ENCODE measurements at places on chromosomes 4 and X. TPM values are rescaled to one million over a fixed set of nuclear protein-coding genes. Genes with fewer than 3 reads are reported as not detected.
A peak's percentile ranks its signal among the peaks of the same experiment; 100 is the strongest.

The DCAF8L2 gene
- not detected for total RNA-seq

GRCh38 chr4:103493450-103494159 lies 226.2 kb downstream of the TACR3 start:
- no peak for DNase-seq

The HMX1 gene
- not detected for total RNA-seq

DNA sequence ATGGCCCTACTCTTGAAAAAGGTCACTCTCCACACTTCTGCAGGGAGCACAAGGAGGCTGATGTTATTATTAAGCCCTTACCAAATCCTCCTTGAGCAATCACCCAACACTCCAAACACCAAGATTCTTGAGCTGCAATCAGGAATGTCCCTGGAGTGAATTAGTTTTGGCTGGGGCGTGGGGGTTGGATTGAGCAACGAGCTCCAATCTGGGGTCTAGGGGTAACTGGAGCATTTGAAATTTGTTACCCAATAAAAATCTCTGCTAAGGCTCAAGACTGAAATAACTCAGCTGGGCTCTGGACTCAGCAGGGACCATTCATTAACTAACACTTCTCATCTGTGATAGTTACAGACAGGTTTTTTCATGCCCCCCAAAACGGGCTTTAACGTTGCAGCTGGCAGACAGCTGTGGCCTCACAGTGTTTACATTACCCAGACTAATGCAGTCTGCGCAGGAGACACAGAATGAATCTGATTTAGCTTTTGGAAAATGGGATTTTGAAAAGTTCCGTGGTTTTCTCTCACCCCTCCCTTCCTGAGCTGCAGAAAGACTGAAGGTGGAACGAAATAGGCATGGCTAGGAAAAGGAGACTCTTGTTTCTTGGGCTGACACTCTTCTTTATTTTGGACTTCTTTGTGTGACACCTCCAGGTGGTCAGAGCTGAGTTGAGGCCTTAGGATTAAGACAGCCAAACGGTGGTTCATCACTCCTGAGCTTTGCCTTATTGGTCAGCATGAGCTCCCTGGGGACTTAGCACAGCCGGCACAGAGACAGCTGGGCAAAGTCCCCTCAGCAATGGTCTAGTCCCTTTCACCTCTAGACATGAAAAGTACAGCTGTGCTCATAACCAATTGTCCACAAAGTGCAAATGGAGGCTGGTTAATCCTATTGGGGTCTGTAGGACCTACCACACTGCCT lies 26.6 kb downstream of the PLAC1 start:
- no peak for DNase-seq

DNA sequence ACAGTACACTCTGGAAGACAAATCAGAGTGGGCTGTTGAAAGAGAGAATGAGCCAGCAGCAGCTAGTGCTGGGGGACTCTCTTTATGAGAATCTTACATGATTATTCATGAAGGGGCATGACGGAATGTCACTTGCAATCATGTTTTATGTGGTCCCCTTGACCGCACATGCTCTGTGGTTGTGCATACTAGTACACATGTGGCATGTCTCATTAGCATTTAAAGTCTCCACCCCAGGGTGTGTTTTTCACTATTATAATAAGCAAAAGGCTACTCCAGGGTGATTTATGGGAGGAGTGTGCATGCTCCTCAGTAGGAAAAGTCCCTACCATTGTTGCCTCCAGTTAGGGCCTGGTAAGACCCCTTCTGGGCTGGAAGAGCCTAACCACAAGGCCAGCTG lies 30.7 kb upstream of the MAGEA11 start:
- DNase-seq: no peak

The CT47B1 gene
- total RNA-seq: not detected

The NKX6-1 gene
- total RNA-seq: not detected

The GUCY1B1 gene
- total RNA-seq: 30.7 TPM

DNA sequence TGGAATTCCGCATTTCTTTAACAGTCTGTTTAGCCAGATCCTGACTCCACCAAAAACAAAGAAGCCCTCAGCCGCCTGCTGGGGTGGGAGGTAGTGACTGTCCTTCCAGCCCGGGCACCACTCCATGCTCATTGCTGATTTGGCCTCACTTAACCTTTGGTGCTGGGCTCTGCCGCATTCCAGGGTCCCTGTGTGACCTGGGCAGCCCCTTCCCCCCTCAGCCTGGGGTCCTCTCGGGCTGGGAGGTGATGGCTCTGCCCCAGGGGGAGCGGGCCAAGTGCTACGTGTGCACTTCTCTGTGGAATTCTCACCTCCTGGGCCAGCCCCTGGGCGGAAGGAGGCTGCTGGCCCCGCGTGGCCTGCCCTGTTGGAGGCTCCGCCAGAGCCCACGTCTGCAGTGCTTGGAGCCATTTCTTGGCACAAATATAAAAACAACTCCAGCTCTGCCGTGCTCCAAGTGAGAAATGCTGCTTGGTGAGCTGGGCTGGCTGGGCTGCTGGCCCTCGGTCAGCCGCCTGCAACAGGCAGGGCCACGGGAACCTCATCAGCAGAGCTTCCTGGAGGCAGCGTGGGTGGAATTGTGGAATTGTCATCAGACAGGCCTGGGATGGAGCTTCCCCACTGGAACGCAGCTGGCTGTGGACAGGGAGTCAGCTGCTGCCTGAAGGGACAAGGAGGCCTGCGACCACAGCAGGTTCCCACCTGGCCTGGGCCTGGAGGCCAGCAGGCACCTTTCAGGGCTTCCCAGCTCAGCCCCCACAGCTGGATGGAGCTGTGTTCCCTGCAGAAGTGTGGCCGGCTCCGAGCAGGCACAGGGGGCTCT lies 66.0 kb downstream of the TRMT44 start:
- DNase-seq: peak; percentile 69

The DNAAF6 gene
- not detected for total RNA-seq

The ODAPH gene
- total RNA-seq: not detected

- peak; percentile 79 for DNase-seq
Observed at GRCh38 chr4:182806259-182807252, 110.6 kb downstream of the DCTD start.

The BST1 gene
- 3.8 TPM for total RNA-seq

The UGT2B10 gene
- not detected for total RNA-seq

DNA sequence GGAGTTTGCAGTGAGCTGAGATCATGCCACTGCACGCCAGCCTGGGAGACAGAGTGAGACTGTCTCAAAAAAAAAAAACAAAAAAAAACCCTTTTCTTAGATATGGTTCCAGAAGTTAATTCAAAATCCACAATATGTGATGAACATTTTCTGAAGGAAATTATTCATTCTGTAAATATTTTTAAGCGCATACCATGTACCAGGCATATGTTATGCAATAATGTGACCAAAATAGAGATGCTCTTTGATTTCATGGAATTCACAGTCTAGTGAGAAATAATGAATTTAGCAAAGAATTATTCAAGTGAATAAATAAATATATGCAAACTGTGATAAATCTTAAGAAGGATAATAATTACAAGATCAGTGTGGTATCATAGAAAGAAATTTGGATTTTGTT lies 174.7 kb downstream of the GC start:
- no peak for DNase-seq

- DNase-seq: no peak
Observed at GRCh38 chr4:55013431-55013955, 111.9 kb downstream of the KDR start.

DNA sequence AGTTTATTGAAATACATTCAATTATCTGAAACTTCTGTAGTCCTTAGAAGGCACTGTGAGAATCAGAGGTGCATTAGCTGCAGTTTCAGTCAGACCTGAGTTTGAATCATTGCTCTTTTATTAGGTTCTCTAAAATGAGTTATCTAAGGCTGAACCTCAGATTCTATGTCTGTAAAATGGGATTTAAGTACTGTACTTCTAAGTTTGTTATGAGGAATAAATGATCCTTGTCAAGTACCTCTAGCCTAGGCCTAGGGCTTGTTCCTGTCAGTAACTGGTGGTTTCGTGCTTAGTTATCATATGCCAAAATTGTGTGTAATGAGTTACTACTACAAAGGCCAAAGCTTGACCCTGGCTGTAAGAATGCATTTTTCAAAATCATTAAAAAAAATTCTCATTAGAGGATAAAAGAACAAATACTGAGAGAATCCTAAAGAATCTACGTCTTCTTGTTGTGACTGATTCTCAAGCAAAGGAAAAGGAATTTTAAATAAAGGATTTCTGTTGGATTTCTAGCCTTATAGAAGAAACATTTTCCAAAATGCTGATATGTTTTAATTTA lies 65.8 kb downstream of the SLIT2 start:
- DNase-seq: no peak

The SSX2B gene
- not detected for total RNA-seq

DNA sequence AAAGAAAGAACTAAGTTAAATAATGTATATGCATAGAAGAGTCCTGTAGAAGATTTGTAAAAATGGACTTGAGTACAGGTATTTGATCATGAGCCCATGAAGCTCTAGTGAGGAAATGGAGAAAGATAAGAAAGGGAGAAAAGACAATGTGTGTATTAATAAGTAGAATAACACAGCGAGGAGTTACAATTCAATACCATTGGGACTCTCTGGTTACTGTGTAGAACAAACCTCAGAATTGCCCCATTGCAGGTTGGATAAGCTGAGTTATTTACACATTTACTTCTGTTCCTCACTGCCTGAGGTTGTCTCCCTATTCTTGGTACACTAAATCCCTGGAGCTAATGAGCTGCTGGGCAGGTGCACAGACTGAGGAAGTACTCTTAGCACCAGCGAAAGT lies 33.3 kb downstream of the BANK1 start:
- no peak for DNase-seq

GRCh38 chrX:121598356-121598755 lies 550.9 kb downstream of the GLUD2 start:
- no peak for DNase-seq

- no peak for DNase-seq
Observed at GRCh38 chr4:67332627-67333026, 212.7 kb downstream of the CENPC start.

The SPANXN3 gene
- total RNA-seq: not detected

- no peak for DNase-seq
Observed at GRCh38 chr4:8035371-8035780, 95.7 kb upstream of the AFAP1 start.

The NEUROG2 gene
- total RNA-seq: not detected

GRCh38 chr4:82031376-82031927 lies 342.3 kb downstream of the HNRNPD start:
- DNase-seq: no peak
